ENCODE measurements at places on chromosomes 1 and 21.

- no peak for DNase-seq
Observed at GRCh38 chr1:195236991-195237889, 1371.0 kb downstream of the KCNT2 start.

- no peak for DNase-seq
Observed at GRCh38 chr1:207312604-207312920, 8.9 kb upstream of the CD55 start.

GRCh38 chr1:102842606-102843005 lies 265.7 kb downstream of the COL11A1 start:
- no peak for DNase-seq

GRCh38 chr1:94542088-94542870 lies 720 bp upstream of the F3 start:
- DNase-seq, result no peak

- no peak for DNase-seq
Observed at GRCh38 chr1:110626889-110627288, 20.7 kb upstream of the KCNA2 start.

All from HEK293T (cell line).